ENCODE measurements at places on chromosomes 2 and 18.

GRCh38 chr2:127665267-127665893, 9.9 kb downstream of the LIMS2 start:
- no peak for DNase-seq

DNA sequence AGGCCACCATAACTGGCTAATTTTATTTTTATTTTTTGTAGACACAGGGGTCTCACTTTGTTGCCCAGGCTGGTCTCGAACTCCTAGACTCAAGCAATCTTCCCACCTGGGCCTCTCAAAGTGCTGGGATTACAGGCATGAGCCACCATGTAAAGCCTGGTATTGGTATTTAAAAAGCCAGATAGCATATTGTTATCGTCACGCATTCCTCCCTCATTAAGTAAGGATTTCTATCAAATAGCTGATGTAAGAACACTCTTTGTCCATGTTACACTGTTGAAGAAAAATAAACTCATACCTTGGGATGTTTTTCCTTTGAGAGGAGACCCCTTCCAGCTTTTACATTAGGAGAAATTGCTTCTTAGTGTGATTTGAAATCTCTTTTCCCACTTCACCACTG, 39.2 kb upstream of the DARS1 start:
- DNase-seq: no peak

GRCh38 chr2:149418065-149418464, 87.7 kb downstream of the LYPD6 start:
- DNase-seq: no peak

GRCh38 chr18:60446821-60447220, 74.2 kb upstream of the MC4R start:
- no peak for DNase-seq

DNA sequence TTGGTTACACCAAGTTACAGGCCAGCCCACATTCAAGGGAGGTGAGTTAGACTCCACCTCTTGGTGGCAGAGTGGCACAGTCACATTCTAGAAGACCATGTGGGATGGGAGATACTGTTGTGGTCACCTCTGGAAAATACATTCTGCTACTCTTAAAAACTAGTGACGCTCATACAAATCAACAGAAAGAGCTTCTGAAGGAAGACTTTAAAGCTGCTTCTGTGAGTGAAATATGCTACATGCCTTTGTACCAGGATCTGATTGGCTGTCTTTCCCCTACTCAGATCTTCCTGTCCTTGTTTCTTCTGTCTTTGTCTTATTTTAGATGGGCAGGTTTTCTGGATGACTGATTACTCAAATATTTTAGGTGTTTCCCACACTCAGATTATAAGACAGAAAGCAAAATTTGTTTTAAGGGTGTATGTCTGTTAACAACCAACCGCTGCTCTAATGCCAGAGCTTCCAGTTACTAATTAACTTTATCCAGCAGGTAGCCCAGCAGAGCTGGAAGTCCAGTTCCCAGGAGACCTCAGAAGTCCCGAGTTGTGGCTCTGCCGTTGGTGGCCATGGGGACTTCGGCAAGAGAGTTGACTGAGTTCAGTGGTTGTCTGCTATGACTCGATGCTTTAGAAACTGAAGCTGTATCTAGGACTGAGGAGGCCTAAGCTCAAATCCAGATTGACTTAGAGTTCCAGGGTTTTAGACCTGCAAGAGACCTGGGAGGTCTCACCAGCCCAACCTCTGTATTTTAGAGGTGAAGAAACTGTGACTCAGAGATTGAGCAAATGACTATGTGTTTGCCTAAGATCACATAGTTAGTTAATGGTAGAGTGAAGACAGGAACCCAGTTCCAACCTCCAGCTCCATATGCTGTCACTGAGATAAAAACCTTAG, 7.4 kb downstream of the IL1R2 start:
- no peak for DNase-seq

- DNase-seq: no peak
Observed at GRCh38 chr18:49843778-49844625, 30.7 kb upstream of the ACAA2 start.

DNA sequence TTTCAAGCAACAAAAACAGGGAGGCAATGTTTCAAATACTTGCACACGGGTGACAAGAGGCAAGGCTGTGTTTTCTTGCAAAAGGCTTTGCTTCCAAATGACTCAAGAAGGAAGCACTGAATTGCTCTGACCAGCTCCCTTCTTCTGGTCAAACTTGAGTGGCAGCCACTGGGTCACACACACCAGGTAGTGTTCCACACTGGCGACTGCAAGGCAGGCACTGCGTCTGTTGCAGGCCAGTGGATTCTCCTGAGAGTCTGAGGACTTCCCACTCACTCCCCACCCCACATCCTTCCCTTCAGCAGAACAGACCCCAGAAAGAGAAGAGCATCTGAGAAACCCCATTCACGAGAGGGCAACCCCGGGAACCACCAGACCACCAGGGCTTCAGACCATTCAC, 19.8 kb downstream of the PARD6G start:
- DNase-seq: no peak

DNA sequence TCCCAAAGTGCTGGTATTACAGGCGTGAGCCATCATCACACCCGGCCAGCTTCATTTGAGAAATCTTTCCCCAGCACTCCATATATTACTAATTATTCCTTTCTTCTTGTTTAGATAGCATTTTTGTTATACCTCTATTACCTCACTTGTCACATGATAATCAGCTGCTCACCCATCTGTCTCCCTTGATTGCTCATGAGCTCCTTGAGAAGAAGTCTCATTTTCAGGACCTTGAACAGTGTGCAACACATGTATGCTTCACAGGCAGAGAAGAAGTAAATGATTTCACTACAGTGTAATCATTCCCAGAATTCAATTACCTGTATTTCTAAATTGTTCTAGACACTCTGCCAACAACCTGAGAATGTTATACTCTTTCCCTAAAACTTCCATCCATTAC, 6.2 kb downstream of the PAIP2B start:
- DNase-seq: no peak

DNA sequence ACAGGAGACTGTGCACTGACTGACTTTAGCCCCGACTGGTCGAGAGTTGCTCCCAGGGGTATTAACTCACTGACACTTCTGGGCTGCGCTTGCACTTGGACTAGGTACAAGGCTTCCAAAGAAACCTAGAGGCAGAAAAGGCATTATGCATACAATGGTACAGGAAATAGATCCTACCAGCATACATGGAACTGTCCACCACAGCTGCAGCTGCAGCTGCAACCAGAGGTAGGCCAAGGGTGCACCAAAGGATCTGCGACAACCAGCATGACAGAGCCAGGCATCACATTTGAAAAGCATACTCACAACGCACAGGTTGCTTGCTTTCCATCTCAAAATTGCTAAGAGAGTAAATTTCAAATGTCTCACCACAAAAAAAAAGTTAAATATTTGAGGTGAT, 22.6 kb upstream of the PGAP1 start:
- DNase-seq: no peak

DNA sequence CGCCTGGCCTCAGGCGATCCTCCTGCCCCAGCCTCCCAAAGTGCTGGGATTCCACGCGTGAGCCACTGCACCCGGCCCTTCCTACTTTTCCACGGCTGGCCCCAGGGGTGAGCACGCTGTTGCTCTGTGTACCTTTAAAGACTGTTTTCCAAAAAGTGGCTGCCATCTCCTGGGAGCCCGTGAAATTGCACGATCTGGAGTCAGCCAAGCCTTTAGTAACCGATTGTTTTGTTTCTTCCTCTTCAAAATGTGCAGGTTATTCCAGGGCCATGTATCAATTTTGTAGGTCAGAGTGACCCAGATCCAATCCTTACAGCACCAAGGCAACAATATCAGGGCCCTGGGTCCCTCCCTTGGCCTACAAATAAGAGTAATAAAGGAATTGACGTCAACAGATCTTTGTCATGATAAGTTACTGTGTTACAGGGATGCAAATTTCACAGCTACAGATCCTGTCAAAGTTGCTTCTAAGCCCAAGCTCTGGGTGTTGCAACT, 135.6 kb upstream of the ZNF236 start:
- no peak for DNase-seq

DNA sequence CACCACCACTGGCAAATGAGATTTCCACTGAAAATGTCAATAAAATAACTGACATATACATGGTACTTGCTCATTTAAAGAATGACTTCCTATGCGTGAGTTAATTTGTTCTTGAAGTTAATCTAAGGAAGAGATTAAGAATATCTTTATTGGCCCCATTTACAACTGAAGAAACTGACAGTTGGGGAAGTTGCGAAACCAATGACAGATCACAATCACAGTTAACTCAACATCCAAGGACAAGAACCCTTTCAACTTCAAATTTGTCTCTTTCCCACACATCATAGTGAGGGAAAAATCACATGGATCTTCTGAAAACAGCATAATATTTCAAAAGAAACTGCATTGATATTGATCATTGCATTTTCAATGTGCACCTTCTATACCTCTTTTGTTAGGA, 565.4 kb downstream of the IRS1 start:
- DNase-seq: no peak

GRCh38 chr18:55302167-55302833, 285.7 kb downstream of the TCF4 start:
- no peak for DNase-seq

DNA sequence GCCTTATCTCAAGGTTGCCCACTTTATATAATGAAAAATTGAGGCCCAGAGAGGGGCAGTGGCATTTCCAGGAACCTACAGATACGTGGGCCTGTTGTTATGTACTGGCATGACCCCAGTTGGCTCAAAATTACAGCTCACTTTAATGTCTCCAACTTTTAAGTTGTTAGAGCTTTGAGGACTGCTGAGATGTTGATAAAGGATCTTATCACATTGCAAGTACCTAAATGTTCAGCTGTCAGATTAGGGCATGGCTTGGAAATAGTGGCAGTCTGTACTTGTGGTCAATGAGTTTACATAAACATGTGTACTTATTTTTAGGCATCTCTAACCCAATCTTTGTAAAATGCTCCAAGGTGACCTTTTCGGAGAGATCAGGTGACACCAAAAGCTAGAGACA, 14.6 kb downstream of the SLC4A5 start:
- DNase-seq: no peak

DNA sequence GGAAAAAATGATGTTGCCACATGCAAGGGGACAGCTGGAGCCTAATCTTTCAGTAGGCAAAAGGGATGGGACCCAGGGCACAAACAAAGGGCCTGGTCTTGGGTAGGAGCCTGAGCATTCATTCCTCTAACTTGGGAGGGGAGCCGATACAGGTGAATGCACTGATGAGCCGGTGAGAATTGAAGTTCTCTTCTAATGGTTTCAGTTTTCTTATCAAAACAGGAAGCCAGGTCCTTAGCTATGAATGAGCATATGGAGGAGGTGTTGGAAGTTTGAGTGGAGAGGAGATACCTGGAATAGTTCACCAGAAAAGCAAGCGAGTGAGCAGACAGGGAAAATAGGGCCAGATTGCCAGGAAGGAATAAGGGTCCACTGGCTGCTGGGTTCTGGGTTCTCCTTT, 10.1 kb downstream of the DPP4 start:
- no peak for DNase-seq

DNA sequence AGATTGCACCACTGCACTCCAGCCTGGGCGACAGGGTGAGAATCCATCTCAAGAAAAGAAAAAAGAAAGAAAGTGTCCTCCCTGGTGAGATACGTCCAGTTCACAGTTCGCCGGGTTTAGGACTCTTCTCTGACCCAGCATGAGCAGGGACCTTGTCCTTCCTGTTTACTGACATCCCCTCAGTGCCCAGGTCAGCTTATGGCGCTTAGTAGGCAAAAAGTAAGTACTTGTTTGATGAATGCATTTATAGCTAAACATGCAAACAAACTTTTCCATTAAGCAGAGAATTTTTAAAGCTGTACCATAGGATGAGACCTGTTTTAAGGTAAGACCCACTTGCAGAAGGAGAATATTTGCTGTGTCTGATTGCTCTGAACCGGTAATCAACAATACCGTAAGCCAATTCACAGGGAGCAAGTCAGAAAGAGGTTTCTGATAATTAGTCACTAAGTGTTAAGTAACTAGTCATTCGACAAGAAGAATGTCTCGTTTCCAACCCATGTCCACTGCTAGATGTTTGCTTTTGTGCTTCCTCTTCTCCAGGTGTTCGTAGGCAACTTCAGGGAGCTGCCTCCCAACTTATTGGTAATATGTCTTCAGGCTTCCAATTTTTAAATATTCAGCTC, 40.0 kb downstream of the MOGAT1 start:
- no peak for DNase-seq

DNA sequence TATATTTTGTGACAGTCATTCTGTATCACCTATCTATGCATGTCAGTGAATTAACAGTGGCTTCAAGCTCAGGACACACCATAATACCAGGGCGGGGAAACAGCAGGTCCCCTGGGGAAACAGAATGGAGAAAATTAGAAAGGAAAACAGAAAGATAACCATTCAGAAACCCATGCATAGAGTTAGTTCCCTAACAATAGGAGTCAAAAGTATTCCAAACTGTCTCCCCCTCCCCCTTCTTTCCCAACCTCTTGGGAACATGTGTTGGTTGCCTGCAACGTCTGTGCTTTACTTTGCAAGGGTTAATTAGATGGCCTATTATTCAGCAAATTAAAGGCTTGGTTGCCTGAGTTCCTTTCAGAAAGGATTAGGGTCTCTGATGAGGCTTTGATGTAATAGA, 176.4 kb downstream of the MYO3B start:
- DNase-seq: no peak

GRCh38 chr2:199480966-199481365, 23.2 kb upstream of the SATB2 start:
- DNase-seq: no peak

- DNase-seq: no peak
Observed at GRCh38 chr18:36176177-36176584, 11.1 kb upstream of the MOCOS start.

- DNase-seq: no peak
Observed at GRCh38 chr2:239394978-239395377, 5.8 kb downstream of the HDAC4 start.
